NCI-H2081 (cell line): ENCODE measurements at places on chromosomes 16 and 17.

DNA sequence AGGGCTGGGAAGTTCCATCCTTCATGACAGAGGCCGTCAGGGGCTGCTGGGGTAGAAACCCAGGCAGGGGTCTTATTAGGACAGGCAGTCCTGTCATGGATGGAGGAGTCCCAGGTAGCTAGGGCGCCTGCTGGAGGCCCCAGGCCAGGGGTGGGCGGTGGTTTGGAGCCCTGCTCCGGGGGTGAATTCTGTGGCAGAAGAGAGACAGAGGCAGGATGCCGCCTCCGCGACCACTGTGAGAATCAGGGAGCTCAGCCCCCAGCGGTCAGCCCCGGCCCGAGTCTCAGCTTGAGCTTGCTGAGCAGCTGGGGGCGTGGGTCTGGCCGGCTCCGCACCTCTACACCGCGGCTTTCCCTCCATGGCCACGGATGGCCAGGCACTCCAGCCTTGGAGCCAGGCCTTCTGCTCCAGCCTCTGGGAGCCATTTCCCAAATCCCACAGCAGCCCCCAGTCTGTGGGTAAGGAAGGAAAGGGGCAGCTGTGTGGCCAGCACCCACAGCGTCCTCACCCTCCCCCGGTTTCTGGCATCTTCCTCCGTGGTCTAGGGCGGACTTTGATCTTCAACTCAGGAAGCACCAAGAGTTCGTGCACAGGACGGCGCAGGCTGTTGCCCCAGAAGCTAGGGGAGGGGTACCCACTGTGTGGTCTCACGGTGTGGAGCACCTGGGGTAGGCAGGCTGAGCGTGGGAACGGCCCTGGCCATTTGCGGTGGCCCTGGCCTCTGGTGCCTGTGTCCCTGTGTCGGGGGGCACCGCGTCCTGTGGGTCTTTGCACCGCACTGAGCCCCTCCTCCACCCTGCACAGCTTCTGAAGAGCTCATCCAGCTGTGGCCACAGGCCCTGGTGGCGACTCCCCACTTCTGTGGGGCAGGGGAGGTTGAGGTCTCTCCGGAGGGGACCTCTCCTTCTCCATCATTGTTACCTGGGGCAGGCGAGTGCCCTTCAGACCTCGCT lies 14.1 kb downstream of the CD7 start:
- DNase-seq, result no peak

GRCh38 chr17:55432358-55433028 lies 10.9 kb upstream of the MMD start:
- DNase-seq, result no peak

GRCh38 chr17:43905985-43906852 lies 1.1 kb downstream of the MPP2 start:
- DNase-seq, result peak; percentile 47

DNA sequence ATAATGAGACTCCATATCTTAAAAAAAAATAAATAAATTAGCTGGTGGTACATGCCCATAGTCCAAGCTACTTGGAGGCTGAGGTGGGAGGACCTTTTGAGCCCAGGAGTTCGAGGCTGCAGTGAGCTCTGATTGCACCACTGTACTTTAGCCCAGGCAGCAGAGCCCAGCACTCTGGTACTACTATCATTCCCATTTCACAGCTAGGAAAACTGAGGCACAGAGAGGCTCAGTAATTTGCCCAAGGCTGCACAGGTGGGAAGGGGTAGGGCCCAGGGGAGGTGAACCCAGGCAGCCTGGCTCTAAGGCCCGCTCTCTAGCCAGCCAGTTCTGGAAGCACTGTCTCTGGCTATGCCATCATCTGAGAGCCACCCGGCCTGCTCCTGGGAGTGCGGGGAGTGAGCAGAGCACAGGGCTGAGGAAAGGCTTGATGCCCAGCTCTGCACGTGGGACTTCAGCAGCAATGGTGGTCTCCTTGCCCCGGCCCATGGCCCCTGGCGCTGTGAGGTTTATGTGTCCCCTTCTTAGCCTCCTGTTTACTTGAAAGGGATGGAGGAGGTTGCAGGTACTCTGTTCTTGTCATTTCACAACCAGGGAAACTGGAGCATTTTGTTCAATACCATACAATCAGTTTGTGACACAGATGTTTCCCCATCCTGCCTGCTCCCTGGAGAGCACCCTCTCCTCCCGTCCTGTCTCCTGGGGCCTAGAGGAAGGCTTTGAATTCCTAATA lies 222.3 kb downstream of the KATNIP start:
- no peak for DNase-seq

DNA sequence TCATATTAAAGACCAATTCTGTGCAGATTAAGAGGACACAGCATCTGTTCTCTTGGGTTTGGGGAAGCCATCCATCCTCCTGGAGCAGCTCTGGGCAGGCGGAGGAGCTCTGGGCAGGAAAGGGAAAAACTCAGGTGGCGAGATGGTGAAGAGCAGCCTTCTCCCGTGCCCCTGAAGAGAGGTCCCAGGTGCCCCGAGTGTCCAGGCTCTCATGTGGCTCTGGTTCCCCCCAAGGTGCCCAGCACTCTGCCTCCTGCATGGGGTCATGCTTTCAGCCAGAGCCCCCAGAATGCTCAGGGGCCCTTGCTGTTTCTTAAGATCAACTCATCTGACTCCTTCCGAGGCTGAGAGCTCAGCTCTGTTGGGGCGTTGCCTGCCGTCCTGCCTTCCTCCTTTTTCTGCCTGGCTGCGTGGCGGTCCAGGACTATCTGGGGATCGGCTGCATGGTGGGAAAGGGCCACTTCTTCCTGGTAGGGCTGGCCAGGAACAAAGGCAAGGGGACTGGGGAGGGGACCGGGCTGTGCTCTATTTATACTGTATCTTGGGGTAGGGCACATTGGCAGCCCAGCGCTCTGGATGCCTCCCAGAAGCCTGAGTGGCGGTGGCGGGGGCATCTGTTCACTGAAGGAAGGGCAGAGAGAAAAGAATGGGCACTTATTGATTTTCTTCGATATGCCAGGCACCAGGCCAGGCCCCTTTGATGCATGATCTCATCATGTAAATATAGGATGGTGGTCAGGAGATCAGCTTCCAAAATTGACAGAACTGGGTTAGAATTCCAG lies 103.2 kb upstream of the SDK2 start:
- no peak for DNase-seq

DNA sequence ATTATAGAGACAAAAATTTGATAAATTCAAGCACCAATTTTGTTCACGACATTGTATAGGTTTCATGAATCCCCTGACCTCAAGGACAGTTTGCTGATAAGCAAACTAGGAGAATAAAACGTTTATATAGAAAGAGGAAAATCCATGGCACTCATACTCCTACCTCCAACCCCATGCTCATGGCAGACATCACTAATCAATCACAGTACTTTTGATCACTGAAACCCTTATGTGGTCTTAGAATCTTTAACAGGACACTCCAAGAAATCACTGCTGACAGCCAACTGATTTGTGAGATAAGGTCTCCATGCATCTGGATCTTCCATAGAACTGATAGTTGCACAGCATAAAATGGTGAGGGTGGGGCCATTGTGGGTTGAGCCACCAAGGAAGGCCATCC lies 4.7 kb upstream of the NHERF1 start:
- no peak for DNase-seq

- no peak for DNase-seq
Observed at GRCh38 chr17:49132317-49132698, 261 bp upstream of the B4GALNT2 start.

DNA sequence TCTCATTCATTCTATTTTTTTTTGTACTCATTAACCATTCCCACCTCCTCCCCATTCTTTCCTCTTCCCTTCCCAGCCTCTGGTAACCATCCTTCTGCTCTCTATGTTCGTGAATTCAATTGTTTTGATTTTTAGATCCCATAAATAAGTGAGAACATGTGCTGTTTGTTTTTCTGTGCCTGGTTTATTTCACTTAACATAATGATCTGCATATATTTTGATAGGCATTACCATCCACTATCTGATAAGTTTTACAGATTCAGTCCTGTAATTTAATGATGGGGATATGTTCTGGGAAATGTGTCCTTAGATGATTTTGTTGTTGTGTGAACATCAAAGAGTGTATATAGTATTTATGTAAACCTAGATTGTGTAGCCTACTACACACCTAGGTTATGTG lies 77.5 kb upstream of the CPHXL start:
- no peak for DNase-seq

DNA sequence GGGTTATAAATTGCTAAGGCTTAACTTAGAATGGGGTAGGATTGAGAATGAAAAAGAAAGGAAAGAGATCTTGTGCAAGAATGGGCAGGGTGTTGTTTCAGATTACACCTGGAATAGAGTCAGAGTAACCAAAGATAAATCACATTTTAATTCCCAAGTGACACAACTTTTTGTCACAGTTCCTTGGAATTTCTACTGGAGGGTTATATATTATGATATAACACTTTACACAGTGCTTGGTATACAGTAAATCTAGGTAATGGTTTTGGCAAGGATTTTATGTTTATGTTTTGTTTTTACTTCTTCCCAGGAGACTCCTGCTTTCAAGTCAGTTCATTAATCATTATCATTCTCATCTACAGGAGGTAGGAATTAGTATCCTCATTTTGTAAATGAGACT lies 115.7 kb upstream of the KCNJ16 start:
- DNase-seq, result no peak

DNA sequence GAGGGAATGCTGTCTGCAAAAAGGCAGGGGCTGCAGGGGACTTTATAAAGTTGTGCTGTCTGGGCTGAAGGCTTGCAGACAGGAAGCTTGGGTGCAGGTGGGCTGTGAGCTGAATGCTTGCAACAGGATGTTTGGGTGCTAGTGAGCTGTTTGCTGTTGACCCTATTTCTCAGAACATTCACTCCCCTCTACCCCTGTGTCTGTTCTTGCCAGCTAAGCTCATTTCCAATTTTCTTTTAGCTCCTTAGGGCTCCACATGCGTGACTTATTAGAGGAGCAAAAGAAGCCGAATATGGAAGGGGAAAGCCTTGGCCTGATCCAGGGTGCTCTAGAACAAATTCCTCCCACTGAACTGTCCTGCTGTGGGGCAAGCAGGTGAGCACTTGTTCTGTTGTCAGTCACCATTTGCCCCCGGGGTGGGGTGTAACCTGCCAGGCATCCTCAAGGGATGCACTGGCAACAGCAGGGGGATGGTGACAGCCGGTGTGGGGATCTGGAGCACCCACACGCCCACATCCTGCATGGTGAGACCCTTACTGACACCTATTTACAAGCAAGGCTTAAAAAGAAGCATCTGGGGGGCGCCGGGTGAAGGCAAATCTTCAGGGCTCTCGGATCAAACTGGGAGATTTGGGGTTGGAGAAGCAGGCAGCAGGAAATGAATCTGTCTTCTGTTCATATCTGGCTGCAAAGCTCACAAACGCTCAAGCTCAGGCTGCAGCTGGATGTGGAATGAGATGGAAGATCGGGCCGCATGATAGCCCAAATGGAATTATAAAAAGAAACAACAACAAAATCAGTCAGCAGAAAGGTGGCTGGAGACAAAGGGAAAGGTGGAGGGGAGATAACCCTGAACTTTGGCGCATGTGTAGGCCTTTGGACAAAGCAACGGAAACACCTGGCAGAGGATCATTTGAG lies 21.1 kb upstream of the NUP93 start:
- no peak for DNase-seq
